ENCODE measurements at places on chromosomes 7 and 10. TPM values are rescaled to one million over a fixed set of nuclear protein-coding genes. Genes with fewer than 3 reads are reported as not detected.

DNA sequence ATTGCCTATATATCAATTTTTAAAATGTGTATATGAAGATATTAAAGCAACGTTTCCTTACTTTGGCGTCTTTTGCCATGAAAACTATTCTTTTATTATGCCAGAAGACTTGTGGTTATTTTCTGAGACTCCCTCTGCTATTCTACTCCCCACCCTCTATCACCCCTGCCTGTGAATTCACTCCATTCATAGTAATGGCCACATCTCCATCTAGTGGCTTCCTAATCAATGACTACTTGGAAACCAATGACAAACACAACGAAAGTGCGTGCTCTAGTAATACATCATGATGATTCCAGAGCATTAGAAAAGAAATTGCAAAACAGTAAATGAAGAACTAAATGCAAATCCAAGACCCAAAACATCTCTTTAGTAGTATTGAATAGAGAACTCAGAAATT, 186.7 kb upstream of the HGF start:
- DNase-seq, result no peak

- no peak for DNase-seq
Observed at GRCh38 chr10:74058658-74059057, 60.7 kb downstream of the VCL start.

GRCh38 chr10:70296406-70296899, 12.6 kb upstream of the NPFFR1 start:
- DNase-seq, result no peak

DNA sequence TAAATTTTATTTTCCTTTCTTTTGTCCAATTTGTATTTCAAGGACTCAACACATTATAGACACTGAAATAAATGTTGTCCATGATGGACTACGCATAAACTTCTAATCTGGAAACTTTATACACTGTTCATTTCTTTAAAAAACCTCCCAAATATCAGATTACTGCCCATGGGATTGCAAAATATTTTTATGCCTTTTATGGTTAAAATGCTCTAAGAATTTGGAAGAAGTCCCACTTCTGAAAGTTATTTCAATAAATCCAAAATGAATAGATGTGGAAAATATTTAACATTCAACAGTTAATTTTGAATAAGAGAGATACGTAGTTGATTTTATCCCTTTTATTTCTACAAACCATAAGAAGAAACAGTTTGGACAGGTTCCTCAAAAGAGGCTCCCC, 46.1 kb downstream of the CABCOCO1 start:
- no peak for DNase-seq

GRCh38 chr7:135575296-135575695, 17.6 kb downstream of the NUP205 start:
- no peak for DNase-seq

The FFAR4 gene
- not detected for total RNA-seq

The CPN1 gene
- total RNA-seq, result not detected

The CRHR2 gene
- not detected for total RNA-seq
